SK-N-SH (cell line): ENCODE measurements at places on chromosomes 2 and 18.

DNA sequence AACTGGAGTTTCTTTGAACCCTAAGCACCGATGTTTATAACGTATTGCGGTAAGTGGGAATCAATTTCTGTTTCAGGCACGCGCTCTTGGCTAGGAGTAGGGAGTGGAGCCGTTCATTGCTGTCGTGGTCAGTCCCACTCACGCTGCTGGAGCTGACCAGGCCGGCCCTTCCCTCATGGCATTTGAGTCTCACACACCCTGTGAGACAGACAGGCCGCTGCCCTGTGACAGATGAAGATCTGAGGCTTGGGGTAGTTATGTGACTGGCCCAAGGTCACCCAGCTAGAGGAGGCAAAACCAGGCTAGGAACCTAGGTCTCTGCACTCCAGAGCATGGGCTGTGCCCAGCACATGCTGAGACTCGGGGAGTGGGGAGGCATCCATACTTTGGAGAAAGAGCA, 2.9 kb upstream of the CIDEA start:
- DNase-seq: no peak

- DNase-seq: no peak
Observed at GRCh38 chr2:113133704-113134598, 6.6 kb downstream of the IL1RN start.

GRCh38 chr2:37000988-37001556, 34.7 kb upstream of the STRN start:
- no peak for DNase-seq

DNA sequence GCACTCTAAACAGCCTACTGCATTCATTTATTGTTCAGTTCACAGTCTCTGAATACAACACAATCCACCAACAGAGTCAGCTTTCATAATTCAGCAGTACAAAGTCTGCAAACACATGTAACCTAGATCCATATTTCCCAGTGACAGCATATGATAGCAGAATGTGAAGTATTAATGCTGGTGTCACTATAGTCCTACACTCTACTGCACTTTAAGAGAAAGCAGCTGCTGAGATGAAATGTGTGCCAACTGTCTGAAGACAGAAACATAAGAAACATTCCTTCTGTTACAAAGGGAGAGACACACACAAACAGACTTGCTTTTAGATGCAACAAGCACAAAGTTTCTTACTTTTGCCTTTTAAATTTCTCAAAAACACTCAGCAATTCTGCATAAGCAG, 441.8 kb downstream of the ZEB2 start:
- peak; percentile 10 for DNase-seq

DNA sequence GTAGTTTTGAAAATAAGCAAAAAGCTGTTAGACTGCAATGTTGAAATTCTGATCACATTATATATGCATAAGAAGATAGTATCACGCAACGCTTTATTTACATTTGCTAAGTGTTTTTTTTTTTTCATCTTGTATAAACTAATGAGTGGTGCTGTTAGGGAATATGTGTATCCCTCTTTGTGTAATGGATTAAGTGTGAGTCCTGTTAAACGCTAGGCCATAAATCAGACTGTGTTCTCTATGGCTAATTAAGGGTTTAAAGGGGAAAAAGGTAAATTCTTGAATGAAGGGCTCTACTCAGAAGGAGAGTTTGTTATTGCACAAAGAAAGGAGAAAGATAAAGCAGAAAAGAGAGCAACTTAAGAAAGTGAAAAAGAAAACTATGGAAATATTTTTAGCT, 4.8 kb upstream of the ASXL3 start:
- no peak for DNase-seq

DNA sequence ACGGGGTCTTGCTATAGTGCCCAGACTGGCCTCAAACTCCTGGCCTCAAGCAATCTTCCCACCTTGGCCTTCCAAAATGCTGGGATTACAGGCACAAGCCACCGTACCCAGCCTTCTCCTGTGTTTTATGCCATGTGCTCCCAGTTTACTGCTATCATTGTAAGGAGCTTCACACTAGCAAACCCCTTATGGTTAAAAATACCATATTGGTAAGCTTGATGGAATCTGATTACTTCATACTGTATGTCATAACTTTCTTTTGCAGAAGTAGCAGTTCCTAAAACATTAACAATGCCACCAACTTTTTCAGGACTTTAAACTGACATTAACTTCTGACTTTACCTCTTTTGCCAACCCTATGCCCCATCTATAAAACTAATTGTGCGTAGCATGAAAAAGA, 36.2 kb downstream of the HAT1 start:
- DNase-seq: no peak

GRCh38 chr2:18777250-18777812, 188.0 kb upstream of the NT5C1B start:
- no peak for DNase-seq

DNA sequence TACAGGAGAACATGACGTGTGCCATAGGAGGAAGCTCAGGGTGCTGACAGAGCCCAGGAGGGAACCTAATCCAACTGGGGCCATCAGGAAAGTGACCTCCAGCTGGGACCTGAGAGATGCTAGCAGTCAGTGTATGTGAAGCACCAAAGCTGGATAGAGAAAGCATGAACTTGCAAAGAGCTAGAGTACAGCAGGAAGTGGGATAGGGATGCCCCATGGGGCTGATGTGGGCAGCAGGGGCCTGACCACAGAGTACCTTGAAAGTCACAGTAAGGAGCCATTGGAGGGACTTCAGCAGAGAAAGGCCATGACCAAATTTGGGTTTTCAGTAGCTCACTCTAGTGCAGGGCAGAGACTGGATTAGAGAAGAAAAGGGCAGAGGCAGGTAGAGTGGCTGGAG, 91.6 kb upstream of the TTC39C start:
- no peak for DNase-seq

GRCh38 chr2:215324811-215325210, 13.0 kb downstream of the ATIC start:
- no peak for DNase-seq

DNA sequence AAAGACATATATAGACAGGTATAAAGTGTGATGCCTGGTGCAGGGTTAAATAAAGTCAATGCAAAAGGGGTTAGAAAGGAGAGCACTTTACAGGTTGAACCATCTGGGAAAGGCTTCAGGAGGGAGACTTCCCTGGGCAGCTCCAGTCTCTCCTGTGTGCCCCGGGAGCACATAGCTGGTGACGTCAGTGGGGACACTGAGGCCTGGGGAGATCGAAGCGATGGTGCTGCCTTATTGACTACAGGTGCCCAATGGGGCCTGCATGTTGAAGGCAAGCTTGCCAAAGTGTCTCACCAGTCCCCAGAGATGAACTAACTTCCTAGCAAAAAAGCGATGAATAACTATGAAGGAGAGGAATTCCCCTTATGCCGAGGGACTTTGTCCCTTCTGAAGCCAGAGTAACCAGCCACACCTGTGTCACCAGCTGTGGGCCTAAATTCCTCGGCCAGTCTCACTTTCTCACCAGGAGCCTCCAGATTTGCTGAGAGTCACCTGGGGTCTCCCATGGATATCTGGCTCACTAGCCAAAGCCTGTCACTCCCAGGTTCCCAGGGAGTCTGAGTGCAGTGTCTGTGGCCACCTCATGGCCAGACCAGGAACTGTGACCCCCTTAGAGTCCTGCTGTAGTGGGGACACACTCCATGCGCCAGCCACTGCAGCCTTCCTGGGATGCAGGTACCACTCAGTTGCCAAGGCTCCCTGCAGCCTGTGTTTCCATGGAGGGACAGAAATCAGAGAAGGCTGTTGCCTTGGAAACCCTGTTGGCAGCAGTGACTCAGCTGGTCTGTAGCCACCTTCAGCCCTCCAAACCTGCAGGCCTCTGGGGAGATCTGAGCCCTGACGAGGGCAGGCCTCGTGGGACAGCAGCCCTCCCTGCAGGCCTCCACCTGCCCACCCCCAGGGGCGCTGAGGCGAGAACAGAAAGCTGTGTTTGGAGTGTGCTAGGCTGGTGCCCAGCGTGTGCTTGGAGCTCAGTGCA, 128.7 kb downstream of the CTIF start:
- peak; percentile 76 for DNase-seq

- peak; percentile 55 for DNase-seq
Observed at GRCh38 chr2:234334151-234334550, 162.7 kb downstream of the ARL4C start.

DNA sequence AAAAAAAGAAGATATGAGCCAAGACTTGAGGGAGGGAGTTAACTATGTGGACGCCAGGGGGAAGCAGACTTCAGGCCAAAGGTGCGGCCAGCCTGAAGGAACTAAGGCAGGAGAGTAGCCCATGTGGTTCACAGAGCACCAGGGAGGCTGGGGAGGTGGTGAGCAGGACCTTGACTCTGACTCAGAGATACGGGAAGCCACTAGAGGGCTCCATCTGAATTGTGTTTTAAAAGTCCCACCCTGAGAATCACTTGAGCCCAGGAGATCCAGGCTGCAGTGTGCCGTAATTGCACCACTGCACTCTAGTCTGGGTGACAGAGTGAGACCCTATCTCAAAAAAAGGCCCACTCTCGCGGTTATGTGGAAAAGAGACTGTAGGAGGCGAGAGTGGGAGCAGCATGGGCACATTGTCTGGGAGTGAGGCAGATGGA, 12.3 kb downstream of the CEP192 start:
- DNase-seq: peak; percentile 40

- DNase-seq: no peak
Observed at GRCh38 chr2:84320940-84321339, 138.1 kb downstream of the SUCLG1 start.

GRCh38 chr2:216109962-216110614, 940 bp downstream of the XRCC5 start:
- no peak for DNase-seq
